NCI-H2029 (cell line): ENCODE measurements at places on chromosomes 1 and 21.

GRCh38 chr1:55679971-55680370, 464.8 kb upstream of the USP24 start:
- no peak for DNase-seq

DNA sequence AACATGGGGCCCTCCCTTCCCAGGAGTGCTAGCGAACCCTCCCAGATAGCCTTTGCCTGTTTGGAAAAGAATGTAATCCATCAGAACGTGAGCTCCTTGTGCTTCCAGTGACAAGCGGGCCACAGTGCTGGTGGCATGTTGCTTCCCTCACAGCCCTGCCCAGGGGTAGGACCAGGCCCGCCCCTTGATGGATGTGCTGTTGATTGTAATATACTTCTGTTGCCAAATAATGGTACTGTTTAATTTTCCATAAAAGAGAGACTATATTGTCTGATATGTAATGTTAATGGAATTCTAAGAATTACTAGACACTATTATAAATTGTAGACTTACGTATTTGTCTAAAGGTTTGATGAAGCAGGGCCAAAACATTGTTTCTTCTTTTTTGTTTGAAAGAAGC, 16.4 kb downstream of the ATP5PO start:
- no peak for DNase-seq

GRCh38 chr1:6080469-6080868, 34.8 kb downstream of the KCNAB2 start:
- no peak for DNase-seq

DNA sequence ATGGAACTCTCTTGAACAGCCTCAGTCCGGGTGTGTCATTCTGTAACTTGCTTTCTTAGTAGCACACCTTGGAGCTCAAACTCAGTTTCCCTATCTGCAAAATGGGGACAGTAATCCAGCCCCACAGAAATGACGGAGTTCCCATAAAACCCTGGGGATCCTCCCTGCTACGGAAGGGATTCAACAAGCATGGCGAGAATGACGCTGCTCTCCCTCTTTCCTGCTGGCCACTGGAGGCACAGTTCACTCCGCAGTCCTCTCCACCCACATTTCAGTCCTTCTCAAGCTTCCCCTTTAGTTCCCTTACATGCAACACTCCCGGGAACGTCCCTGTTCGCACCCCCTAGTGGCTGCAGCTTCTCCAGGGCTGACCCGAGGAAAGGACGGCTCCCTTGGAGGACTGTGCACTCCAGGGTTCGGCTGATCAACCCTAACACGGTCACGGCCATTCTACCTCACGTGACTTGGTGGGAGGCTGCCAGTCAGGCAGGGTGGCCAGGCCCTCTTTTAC, 20.6 kb downstream of the RUNX3 start:
- DNase-seq: no peak

DNA sequence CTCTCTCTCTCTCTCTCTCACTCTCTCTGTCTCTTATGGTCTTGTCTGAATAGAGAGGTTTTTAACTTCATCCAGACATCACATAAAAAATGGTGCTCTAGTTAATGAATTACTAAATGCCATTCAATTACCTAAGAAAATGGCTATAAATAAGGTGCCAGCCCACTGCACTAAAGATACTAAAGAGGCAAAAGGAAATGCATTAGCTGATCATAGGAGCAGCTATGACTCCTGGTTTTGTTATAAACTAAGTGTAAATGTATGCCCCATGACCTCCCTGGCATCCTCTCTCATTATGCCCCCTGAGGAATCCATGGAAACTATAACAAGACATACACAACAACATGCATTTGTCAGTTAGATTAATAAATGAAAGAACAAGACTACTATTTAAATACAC, 57.5 kb upstream of the PDC start:
- DNase-seq: no peak

DNA sequence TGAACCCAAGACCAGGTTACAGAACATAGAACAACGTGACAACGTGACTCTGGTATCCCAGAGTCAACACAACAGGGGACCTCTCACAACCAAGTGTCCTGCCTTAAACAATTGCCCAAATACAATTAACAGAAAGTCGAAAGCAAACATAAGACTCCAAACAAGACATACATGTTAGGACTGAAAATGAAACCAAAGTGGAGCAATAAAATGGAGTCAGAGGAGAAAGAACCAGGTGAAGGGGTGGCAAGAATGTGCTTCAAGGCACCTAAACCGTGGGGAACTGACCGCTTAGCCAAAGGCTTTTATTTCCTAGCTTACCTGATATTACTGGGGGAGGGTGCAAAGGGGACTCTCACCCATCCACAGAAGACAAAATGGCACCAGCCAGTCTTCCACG, 17.8 kb downstream of the BACE2 start:
- DNase-seq: no peak

GRCh38 chr21:42209801-42210479, 9.0 kb upstream of the ABCG1 start:
- no peak for DNase-seq

DNA sequence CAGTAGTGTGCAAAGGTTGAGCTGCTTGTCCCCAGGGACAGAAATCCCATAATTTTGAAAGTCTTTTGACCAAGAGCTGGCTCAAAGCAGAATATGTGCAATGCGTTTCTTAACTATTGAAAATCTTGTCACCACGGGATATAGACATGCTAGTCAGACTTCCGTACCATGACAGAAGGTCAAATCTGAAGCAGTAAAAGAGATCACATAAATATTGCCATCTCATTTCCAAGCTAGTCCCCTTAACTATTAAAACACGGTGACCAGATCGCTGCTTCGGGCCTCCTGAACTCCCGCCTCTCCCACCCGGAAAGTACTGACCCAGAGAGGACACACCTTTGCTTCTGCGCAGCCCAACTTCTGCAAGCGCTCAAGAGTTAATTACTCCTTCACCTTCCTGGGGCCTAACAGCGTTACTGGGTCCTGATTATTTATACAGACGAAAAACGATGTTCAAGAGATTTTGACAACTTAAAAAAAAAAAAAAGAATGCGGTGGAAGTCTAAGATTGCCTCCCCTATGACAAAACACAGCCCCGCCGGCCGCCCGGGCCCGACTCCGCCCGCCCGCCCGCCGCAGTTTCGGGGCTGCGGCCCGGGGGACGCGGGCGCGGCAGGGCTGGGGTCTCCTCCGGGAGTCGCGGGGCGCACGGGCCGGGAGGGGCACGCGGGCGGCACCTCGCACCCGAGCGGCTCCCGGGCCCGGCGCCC, 692 bp downstream of the SORT1 start:
- DNase-seq: no peak
